CD4-positive, alpha-beta T cell treated with Interleukin-1 beta for 1 hour (primary cell): ENCODE measurements at places on chromosomes 16 and 17.
A peak's percentile ranks its signal among the peaks of the same experiment; 100 is the strongest.

- no peak for DNase-seq
These were observed 31.0 kb downstream of the MMP15 start for GRCh38 chr16:58056580-58056979.

- DNase-seq = peak; percentile 33
These were observed 18.9 kb upstream of the P2RX1 start for GRCh38 chr17:3935140-3935542.

GRCh38 chr16:66199189-66199588 lies 167.3 kb upstream of the CDH5 start:
- DNase-seq = no peak

DNA sequence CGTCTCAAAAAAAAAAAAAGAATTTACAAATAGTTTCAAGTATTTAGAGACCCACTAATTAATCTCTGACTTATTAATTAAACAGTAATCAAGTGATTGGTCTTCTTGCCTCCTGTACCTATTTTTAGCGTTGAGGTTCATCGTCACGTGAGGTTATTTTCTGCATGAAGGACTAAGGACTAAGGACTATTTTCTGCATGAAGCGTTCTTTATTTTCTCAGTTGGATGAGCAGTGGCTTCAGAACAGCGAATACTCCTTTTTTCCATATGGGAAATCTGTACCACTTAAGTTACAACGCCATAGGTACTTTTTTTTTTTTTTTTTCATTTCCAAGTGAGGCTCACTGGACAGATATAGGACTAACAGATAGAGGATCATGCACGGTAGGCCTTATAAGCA lies 224.9 kb downstream of the CNTNAP4 start:
- DNase-seq = no peak

DNA sequence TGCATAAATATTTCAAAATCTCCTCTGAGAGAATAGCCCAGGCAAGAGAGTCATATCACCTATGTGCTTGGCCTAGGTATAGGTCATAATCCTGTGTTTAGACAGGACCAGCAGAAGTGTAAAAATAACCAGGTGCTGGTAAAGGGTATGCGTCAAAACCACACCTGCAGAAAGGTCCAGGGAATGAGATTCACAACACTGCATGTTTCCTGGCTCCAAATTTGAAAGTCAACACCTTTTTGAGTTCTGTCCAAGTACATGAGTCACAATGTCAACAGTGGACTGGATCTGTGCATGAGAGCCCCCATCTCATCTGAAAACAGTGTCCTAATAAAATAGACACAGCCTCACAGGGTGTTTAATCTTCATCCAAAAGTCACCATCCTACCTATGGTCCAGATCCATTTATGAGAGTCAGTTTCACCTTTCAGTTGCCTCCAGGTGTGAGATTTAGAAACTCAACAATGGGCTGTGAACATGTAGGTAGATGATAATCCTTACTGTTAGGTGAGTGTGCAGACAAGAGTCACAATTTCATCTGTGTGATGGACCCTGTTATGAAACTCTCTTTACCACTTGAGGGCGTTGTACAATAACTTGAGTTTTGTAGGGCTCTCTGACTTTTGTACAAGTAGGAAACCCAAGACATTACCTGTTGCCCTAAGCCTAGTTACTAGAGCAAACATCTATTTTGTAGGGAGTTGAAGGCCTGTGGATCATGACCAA lies 2100.7 kb downstream of the TP53TG3F start:
- no peak for DNase-seq

DNA sequence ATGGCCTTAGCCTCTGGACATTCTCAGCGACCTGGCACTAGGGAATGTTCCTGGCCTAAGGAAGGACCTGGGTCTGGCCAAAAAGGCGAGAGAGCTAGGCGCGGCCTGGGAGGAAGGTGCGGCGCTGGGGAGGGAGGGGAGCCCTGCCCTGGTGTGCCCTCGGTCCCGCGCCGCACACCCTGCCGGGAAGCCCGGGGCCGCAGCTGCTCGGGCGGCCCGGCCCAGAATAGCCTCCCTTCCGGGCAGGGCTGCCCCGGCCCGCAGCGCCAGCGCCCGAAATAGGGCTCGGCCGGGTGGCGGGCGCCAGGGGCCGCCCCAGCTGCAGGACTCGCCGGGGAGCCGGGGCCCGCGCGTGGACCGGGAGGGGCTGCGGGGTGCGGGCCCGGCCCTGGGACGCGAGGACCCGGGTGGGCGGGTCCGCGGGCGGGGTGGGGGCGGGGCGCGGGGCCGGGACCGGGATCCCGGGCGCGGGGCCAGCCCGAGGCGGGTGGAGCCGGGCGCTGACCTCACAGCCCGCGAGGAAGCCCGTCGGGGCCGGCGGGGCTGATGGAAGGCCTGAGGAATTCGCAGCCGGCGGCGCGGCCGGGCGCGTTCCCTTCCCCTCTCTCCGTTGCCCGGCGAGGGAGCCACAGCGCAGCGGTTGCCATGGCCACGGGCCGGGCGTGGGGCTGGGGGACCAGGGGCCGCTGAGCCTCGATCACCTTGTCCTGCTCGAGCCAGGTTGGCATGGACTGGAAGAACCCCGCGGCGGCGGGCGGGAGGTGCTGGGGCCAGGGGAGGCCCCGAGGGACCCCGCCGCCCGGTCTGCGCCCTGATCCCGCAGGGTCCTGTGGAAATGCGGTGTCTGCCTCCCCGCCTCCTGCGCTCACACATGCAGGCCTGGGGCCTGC lies 18.1 kb downstream of the SOCS3 start:
- DNase-seq = peak; percentile 42

GRCh38 chr17:611202-611601 lies 103.4 kb downstream of the VPS53 start:
- DNase-seq = peak; percentile 5

GRCh38 chr16:55909876-55910275 lies 34.7 kb upstream of the CES5A start:
- DNase-seq = no peak

DNA sequence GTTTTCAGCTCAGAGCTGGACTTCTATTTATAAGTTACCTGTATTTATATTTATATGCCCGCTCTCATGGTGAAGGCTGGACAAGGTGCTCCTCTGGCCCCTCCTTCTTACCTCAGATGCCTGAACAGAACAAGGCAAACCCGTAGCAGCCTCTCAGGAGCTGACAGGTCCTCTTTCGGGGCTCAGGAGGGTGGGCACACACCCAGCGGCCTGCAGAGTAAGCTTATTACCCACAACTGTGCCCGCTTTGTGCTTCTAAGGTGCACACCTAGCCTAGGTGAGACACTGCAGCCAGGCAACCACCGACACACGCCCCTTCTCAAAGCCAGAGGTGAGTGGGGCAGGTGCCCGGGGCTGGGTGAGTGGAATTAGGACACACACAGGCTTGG lies 5.3 kb downstream of the NKIRAS2 start:
- no peak for DNase-seq

GRCh38 chr17:1577583-1578013 lies 15.0 kb upstream of the PITPNA start:
- DNase-seq = peak; percentile 58

DNA sequence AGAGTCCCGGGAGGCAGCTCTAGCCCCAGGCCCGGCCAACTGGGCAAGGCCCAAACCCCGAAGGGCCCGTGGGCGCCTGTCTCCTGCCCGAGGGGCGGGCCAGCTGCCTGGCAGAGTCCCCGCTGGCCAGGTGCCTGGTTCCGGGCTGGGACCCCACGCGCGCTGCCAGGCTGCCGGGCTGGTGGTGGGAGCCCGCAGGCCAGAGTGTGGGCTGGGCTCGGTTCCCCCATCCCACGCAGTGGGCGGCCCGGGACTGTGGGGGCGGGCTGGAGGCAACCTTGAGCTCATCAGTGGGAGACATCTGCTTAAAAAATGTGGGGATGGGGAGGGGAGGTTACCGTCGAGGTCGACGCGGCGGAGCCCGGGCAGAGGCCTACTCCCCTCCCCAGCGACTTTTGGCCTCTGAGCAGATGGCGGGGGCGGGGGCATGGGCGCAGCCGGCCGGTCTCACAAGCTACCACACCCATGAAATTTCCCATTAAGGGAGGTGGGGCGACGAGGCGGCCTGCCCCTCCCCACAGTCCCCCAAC lies 176.4 kb upstream of the GSE1 start:
- DNase-seq = no peak

GRCh38 chr17:76337413-76337777 lies 16.3 kb downstream of the PRPSAP1 start:
- DNase-seq = no peak

DNA sequence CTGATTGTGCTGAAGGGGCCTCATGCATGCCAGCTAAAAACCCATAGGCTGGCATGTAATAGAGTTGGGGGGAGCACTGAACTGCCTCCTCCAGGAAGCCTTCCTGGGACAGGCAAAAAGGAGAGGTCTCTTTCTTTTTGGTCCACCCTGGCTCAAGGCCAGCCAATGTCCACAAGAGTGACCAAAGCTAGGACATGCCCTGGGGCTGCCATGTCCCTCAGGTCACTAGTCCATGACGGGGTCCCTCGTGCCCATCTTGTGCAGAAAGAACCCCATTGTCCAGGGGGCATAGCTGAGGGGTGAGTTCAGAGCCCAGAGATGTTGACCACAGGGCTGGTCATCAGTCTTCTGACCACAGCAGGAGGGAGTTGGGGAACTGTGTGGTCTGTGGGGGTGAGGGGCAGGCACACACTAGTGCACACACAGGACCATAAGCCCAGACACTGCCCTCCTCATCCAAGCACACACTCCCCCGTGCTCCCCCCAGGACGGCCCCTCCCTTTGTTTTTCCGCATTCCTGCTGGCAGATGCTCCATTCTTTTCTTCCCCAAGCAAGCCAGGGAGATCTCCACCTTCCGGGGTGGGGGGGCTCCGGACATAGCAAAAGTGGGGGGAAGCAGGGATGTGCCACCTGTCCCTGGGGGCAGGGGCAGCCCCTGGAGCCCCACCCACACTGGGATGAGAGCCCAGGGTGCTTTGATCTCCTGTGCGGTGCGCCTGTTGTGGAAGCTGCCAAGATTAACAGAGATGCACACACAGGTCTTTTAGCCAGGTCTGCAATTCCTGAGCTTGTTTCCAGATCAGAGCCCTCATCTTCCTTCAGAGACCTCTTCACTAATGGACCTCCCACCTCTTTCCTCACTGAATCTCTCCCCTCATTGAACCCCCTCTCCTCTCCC lies 25.2 kb upstream of the PHB1 start:
- no peak for DNase-seq

GRCh38 chr17:80825471-80826345 lies 165.9 kb upstream of the CHMP6 start:
- no peak for DNase-seq

GRCh38 chr16:67694611-67695010 lies 24.5 kb downstream of the GFOD2 start:
- DNase-seq = no peak

DNA sequence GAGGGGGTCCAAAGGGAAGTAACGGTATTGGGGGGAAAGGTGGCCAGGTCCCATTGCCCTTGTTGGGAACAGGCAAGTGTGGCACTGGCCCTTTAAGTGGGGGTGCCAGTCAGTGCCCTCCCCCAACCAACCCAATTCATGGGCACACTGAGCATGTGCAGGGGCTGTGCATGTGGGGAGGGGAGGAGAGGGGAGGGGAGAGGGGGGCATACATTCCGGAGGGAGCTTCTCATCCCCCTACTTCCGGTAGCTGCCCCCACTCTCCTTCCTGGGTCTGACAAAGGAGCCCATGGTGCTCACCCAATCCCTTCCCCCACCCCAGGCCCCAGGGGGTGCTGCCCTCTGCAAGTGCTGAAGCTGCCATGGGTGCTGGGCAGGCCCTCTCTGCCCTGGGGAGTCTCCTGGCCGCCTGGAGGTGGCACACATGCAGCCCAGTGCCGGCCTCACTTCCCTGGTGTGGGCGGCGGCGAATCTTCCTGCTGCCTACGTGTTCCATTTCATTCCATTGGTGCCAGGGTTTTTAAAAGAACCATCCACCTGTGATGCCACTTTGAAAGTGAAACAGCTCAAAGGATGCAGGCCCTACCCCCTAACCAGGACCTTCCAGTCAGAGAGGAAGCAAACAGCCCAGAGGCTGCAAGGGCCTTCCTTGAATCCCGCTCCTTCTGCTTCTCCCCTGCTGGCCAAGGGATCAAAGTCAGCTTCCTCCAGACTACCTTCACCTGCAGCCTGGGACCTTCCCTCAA lies 11.0 kb downstream of the HEXIM2 start:
- peak; percentile 60 for DNase-seq

DNA sequence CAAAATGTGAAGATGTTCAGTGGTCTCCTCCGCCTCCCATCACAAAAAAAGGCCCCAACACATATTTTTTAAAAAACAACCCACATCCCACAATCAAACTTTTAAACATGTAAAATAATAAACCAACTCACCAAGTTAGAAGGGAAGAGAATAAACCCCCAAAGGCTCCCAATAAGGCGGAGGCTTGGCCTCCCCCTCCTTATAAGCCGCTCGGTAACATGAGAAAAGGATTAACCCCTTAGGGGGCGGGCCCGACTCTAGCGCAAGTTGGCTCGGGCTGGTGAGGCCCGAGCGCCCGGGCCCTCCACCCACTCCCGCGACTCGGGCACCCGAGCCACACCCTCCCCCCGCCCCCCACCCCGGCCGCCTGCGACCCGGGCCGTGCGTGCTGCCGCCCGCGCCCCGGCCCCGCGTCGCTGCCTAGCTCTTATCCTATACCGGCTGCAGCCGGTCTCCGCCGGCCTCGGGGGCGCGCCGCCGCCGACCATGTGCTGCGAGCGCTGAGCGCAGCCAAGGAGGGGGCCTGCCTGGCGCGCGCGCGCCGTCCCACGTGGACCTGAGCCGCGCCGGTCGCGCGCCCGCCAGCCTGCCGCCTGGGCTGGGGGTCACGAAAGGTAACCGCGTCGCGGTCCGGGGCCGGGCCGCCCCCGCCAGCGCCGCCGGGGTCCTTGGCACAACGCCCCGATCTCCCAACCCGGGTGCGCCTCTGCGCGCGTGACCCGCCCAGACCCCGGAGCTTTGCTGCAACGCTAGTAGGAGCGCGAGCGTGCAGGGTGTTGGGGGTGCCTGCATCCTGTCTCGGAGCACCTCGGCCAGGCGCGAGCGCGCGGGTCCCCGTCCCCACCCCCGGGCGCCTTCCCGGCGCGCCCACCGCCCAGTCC lies at the start of the genes ARSG and SLC16A6:
Gene ARSG, plus strand, starts transcription at position 541 of the 881 bp plus-strand sequence. CDS start 15,999 bp downstream, outside the sequence.
Gene SLC16A6, minus strand, starts transcription at position 173 of the 881 bp plus-strand sequence. CDS start 12,807 bp downstream, outside the sequence.
- peak; percentile 87 for DNase-seq

DNA sequence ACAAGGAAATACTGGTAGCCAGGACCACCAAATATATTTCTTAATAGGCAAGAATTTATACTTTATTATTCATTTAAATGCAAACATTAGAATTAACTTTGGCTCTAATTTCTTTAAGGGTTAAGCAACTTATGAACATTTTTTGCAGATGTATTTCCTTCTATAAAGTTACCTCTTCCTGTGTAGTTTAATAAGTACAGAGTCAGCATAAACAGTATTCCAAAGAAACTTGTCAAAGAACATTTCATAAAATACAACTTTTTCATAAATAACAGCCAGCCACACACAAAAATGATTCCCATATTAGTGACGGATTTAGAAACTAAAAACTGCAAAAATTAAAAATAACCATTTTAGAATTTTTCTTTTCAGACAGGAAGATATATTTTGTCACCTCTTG lies 723.2 kb downstream of the KCNJ2 start:
- no peak for DNase-seq

DNA sequence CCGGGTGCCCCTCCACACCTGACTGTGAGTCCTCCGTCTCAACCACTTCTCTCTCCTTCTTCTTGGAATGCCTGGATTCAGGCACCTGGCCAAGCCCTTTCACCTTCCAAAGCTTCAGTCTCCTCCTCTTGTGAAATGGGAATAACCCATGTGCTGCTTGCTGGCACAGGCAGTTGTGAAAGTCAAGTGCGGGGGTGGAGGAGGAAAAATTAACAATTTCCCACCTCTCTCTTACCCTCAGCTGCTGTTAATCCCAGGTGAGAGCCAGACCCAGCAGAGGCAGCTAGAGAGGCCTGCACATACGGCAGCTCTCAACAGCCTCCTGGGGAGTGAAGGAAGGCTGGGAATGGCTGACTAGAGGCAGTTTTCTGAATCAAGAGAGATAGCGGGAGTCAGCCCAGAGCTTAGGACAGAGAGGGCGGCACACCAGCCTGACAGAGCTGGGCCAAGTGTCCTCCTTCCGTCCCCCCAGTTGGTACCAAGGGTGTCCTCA lies 77.9 kb upstream of the LGALS9 start:
- DNase-seq = no peak
